Caco-2 (cell line): ENCODE measurements at places on chromosomes 6 and 20. TPM values are rescaled to one million over a fixed set of nuclear protein-coding genes. Genes with fewer than 3 reads are reported as not detected.

WFDC12 gene
- not detected in 2 replicates for total RNA-seq

MATN4 gene
- total RNA-seq, result not detected in 2 replicates

EDN3 gene
- 26.8 and 41.8 TPM in 2 replicates for total RNA-seq

SGK2 gene
- 5.2 and 6.6 TPM in 2 replicates for total RNA-seq

JPH2 gene
- 10.5 and 11.1 TPM in 2 replicates for total RNA-seq

PPP1R14C gene
- 2.4 and 2.5 TPM in 2 replicates for total RNA-seq

BCAS1 gene
- total RNA-seq, result 1.2 and 2.0 TPM in 2 replicates

TRAPPC3L gene
- not detected in 2 replicates for total RNA-seq

POU3F2 gene
- not detected in 2 replicates for total RNA-seq

RIPPLY2 gene
- not detected in 2 replicates for total RNA-seq

MDFI gene
- total RNA-seq, result 0.51 TPM in 1 of 2 replicates, not detected in the other

IP6K3 gene
- 0.44 and 0.45 TPM in 2 replicates for total RNA-seq

PEX3 gene
- 44.6 and 46.6 TPM in 2 replicates for total RNA-seq

PRDM13 gene
- 0.41 and 0.44 TPM in 2 replicates for total RNA-seq

SDHAF4 gene
- 8.4 and 10.9 TPM in 2 replicates for total RNA-seq

ESF1 gene
- 21.3 and 22.7 TPM in 2 replicates for total RNA-seq
